ENCODE measurements at places on chromosomes 12 and 14.

- no peak for DNase-seq
Measured at GRCh38 chr12:117060246-117060928, 38.8 kb downstream of the TESC start.

- no peak for DNase-seq
Measured at GRCh38 chr12:111440152-111440551, 34.4 kb downstream of the SH2B3 start.

DNA sequence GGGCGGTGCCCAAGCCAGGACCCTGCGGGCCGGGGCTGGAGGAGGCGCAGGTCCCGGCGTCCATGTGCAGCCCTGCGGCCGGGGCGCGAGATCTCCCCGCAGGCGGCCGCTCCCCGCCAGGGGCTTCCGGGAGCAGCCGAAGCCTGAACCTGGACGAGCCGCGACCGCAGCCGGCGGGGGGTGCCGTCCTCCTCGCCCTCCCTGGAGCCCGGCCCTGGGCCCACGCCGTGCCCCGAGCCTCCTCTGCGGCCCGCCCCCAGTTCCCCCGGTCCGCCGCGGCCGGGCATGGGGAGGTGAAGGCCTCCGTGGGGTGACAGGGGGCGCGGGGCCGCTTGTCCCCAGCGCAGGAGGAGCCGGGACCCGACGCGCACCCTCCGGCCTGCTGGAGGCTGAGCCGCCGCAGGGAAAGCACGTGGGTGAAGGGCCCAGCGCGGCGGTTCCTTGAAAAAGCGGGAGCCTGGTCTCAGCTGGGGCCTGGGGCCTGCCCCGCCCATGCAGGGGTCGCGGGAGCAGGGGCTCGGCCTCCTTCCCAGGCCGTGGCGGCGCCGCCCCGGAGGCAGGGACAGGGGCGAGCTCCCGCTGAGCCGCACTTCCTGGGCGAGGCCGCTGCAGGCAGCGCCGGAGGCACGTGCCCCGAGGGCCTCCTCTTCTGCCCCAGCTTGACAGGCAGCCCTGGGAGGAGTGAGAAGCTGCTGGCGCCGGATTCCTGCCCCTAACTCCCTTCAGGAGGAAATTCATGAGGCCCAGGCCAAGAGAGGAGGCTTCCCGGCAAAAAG lies 55.6 kb upstream of the PPP2R5C start:
- DNase-seq = no peak

DNA sequence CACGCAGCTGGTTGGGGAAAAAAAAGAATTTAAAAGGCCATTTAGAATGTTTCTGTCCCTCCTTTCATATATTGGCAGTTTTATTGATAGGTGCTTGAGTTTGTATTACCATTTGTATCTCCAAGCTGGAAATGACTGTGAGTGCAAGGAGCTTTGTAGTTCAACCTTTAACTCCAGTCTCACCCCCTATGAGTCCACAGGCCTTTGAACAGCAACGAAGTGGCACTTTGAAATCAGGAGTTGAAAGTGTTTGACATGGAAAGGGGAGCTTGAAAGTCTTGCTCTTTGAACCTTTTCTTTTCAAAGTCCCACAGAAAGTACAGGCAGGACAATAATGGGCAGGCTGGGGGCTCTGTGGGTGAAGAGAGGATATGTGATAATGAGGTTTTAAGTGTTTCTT lies 480.3 kb downstream of the RERGL start:
- DNase-seq = no peak

DNA sequence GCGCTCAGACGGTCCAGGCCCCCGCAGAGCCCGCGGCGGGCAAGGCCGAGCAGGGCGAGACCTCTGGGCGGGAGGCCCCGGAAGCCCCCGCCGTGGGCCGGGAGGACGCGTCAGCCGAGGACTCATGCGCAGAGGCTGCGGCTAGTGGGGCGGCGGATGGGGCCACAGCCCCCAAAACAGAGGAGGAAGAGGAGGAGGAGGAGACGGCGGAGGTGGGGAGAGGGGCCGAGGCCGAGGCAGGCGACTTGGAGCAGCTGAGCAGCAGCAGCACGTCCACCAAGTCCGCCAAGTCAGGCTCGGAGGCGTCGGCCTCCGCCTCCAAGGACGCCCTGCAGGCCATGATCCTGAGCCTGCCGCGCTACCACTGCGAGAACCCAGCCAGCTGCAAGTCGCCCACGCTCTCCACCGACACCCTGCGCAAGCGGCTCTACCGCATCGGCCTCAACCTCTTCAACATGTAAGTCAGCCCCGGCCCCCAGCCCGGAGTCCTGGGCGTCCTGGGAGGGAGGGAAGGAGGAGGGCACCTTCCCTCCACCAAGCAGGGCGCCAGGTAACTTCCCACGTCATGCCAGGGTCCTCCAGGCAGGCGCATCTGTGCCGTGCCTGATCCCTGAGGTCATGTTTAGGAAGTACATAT lies 72.4 kb downstream of the IQSEC3 start:
- DNase-seq = no peak

GRCh38 chr14:83764656-83765599 lies 1765.0 kb upstream of the FLRT2 start:
- DNase-seq = no peak

GRCh38 chr12:65664715-65665250 lies 159.5 kb upstream of the HMGA2 start:
- DNase-seq = no peak

GRCh38 chr12:127422935-127423566 lies 843.9 kb upstream of the TMEM132C start:
- no peak for DNase-seq

- no peak for DNase-seq
Measured at GRCh38 chr12:85781766-85782165, 54.4 kb downstream of the RASSF9 start.

GRCh38 chr14:102057480-102058114 lies 29.2 kb downstream of the HSP90AA1 start:
- no peak for DNase-seq

DNA sequence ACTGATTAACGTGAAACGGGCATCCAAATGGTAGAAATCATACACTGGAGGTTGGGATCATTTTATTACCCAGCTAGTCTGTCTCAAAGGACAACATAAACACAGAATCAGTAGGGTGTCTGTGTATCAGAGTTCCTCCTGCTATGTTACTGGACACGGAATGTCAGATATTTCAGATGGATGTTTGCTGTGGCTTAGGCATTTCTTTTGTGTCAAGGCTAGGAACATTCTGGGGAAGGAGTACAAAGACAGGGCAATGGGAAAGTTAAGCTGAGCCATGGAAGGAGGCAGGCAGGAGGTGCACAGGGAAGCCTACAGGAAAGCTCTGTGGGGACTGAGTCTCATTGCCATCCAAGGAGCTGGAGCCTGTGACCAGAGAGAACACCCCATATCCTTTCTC lies 254.6 kb downstream of the C12orf75 start:
- DNase-seq = no peak

DNA sequence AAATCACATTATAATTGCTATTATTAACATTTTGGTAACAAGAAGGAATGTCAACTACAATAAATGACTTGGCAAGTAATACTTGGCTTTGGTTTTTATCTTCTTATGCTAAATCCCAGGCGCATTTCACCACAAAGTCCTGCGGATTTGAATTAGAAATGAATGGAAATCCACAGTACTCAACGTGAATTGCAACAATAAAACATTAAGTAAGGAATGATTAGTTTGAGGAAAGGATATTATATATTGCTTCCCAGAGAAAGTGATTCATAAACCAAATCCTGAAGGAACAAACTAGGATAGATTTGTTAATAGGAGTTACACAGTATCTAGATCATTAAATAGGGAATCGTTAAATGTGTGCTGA lies 1089.7 kb downstream of the TRHDE start:
- no peak for DNase-seq

DNA sequence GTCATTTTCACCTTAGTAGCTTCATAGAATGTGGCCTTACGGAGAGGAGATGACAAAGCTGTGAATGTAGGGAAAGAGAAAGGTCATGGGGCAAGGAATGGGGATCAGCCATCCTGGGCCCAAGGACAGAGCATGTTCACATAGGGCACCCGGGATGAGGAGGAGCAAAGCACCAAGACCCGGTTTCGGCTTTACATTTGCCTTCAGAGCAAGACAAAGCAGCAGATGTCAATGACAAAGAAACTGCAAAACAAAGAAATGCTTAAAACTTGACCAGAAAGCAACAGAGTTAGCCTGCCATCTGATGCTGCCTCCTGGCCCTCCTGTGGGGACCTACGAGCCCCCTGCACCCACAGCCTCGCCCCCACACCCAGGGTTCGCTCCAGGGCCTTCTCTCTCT lies 249.2 kb downstream of the SLC41A2 start:
- DNase-seq = no peak

DNA sequence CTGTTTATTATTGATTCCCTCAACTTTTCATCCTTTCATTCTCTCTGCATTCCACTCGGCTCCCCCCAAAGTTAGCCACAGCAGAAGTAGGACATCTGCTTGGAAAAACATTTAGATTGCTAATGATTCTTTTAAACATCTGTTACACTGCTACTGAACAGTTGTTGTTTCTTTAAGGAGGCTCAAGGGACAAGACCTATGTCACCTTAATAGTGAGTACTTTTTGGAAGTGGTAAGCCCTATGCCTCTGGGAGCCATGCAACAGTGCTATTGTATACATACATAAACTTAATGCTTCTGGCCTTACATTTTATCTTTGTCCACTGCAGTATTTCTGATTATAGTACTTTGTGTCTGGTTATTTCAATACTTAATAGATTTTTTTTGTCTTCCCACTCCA lies 628.2 kb upstream of the FOXG1 start:
- DNase-seq = no peak

DNA sequence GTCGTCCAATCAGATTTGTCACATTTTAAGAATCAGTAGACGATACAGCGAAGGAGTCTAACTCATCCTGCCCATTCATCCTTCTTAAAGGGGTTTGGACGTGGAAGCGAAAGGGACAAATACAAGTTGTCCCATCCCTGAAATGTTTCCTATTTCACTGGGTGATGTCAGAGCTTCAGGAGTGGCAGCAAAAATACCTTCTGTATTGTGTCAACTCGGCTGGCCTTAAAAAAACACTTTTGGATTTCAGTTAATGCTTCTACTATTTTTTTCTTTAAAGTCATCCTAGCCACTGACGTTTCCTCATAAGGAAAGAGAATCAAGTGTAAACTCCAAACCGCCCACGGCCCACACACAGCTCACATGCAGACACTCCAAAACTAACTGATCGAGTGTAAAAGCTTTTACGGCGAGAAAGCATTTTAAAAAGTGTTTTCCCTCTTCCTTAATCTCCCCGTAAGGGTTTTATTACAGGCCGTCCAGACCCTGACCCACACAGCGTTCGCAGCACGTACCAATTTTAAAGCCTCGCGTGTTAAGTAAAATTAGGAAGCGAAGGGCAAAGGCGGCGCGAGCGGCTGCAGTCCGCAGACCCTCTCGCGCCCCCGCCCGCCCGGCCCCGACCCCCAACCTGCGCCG lies 593 bp downstream of the CFL2 start:
- DNase-seq = no peak

DNA sequence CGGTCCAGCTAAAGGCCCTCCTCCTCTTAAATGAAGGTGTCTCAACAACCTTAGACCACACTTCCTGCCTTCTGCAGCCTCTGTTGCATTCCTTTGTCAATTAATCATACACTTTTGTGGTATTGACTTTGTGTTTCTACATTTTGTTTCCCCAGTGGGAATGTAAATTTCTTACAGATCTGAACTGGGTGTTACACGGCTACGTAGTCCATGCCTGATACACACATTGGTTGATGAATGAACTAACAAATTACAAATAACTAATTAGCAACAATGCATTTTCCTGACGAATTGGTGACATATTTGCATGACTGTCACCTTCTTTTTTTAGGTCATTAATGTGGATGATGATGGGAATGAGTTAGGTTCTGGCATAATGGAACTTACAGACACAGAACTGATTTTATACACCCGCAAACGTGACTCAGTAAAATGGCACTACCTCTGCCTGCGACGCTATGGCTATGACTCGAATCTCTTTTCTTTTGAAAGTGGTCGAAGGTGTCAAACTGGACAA lies 15.2 kb upstream of the CCT2 start:
- DNase-seq = no peak

GRCh38 chr12:24848941-24849477 lies 99.9 kb downstream of the BCAT1 start:
- DNase-seq = no peak

DNA sequence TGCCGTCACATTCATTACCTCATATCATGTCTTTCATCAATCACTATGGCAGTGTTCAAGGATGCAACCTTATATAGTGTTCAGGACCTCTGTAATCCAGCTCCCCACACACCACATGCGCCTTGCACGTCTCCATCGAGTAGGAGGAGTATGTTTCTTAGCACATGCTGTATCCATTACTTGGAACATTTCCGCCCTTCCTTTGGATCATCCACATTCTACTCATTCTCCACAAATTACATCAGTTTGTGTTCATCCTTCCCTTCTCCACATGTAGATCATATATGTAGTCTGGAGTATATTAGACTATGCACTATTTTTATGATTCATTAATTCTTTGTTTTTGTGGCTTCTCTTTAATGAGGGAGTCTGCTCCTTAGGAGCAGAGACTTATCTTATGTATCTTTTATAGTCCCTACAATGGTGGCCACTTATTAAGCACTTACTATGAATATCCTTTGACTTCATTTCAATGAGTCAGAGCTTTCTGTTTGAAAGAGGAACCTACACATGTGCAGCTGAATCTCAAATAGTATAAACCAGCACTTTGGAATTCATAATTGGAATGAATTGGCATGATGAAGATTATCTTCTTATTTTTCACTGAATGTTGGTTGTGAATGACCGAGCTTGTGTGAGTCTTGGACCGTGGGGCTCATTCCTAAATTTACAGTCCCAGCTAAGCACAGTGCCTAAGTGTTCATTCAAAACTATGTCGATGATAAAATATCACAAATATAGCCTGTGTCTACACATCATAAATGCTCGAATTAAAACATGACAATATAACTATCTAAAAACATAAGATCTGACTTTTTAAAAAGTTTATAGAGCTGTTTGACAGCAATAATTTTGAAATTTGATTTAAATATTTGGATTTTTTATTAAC lies 30.2 kb upstream of the NPAS3 start:
- DNase-seq = no peak

- DNase-seq = no peak
Measured at GRCh38 chr14:92607251-92607650, 93.7 kb downstream of the RIN3 start.

DNA sequence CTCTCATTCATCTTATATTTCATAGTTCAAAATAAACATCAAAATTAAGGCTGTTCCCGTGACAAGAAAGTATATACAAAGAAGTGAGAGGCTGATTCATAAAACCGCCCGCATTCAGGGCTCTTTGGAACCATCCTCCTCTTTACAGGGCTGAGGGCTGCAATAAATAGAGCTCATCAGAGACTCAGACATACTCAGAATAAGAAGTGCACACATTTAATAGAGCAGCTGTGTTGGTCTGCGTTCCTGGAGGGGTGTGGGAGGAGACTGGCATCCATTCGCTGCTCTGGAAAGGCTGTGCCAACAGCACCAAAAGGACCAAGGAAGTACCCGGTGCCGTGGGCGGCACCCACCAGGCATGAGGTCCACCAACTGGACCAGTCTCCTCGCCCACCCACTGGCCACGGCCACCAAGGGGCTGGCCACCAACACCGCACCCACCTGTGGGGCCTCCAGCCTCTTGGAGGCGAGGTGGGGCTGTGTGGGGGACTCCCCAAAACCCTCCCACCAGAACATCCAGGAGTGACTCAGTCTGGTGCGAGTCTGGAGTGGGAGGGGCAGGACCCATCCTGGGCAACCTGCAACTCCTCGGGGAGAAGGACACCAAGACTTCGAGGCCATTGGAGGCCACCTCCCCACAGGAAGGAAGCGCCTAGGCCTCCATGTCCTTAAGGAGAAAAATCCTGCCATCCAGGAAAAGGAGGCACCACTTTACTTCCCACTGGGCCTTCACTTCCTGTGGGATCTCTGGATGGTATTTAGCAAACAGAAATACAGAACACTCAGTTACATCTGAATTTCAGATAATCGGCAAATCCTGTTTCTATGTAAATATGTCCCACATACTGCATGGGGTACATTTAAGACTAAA lies 32.7 kb downstream of the VCPKMT start:
- no peak for DNase-seq

Data from SHP77 treated with DMSO at 0.1 percent for 48 hours (cell line).